ENCODE measurements at places on chromosomes 5 and 9. TPM values are rescaled to one million over a fixed set of nuclear protein-coding genes. Genes with fewer than 3 reads are reported as not detected.

The DOLPP1 gene
- 12.2 TPM for polyA plus RNA-seq

GRCh38 chr9:72338631-72339030, 26.4 kb downstream of the ZFAND5 start:
- H3K4me3 ChIP-seq = no peak overlapping the region
- H3K36me3 ChIP-seq = no peaks in the 10 kb centered on the region
- H3K27me3 ChIP-seq = no peaks in the 10 kb centered on the region

- no peak overlapping the region for H3K27ac ChIP-seq
- H3K27me3 ChIP-seq = no peaks in the 10 kb centered on the region
- H3K36me3 ChIP-seq = no peaks in the 10 kb centered on the region
Observed at GRCh38 chr9:26326563-26326962, 566.0 kb downstream of the CAAP1 start.

DNA sequence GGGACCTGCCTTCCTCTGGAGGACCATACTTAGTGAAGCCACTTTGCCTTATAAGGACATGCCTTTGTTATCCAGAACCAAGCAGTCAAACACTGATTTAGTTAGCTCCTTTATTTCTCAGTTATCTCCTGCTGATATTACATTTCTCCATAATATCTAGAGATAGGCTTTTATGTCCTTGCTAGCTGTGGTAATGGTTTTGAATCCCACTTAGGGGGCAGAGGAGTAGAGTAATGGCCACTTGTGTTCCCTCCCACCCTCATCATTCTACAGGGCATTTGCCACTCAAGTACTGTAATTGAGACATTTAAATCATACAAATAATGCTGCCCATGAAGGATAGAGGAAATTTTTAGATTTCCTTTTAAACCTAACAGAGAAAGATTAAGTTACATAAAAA, 80.9 kb downstream of the DOCK8 start:
- no peaks in the 10 kb centered on the region for H3K4me1 ChIP-seq
- no peaks in the 10 kb centered on the region for H3K36me3 ChIP-seq
- no peak overlapping the region for H3K27ac ChIP-seq
- H3K4me3 ChIP-seq = no peak overlapping the region
- no peak for DNase-seq

GRCh38 chr5:147558826-147559225, 49.0 kb upstream of the DPYSL3 start:
- H3K27ac ChIP-seq = no peak overlapping the region
- no peak overlapping the region for H3K4me3 ChIP-seq
- peaks cover 2% of the 10 kb centered on the region for H3K27me3 ChIP-seq
- peak; percentile 86 for DNase-seq
- no peaks in the 10 kb centered on the region for H3K36me3 ChIP-seq

- peak; percentile 37 for DNase-seq
- no peak overlapping the region for H3K4me3 ChIP-seq
- H3K27me3 ChIP-seq = no peaks in the 10 kb centered on the region
- H3K4me1 ChIP-seq = no peaks in the 10 kb centered on the region
- H3K36me3 ChIP-seq = no peaks in the 10 kb centered on the region
Observed at GRCh38 chr5:44048276-44048984, 340.8 kb downstream of the FGF10 start.

Data from fibroblast of lung (primary cell).